SHP77 (cell line): ENCODE measurements at places on chromosomes 1 and 21.

DNA sequence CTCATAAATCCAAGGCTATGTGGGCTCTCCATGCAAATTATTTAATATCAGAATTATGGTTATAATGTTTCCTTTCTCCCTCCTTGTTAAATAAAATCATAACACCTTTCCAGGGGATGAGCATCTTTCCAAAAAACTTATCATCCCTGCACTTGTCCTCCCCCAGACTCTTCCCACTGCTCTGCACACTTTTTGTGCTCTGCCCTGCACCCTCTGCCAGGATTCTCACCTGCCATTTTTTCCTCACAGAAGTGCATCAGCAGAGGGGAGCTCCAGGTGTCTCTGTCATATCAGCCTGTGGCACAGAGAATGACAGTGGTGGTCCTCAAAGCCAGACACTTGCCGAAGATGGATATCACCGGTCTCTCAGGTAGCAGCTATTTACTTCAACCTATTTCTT is 20.9 kb downstream of the SYT11 start:
- no peak for DNase-seq

- DNase-seq: no peak
Measured at GRCh38 chr1:38166461-38166860, 119.9 kb upstream of the POU3F1 start.

DNA sequence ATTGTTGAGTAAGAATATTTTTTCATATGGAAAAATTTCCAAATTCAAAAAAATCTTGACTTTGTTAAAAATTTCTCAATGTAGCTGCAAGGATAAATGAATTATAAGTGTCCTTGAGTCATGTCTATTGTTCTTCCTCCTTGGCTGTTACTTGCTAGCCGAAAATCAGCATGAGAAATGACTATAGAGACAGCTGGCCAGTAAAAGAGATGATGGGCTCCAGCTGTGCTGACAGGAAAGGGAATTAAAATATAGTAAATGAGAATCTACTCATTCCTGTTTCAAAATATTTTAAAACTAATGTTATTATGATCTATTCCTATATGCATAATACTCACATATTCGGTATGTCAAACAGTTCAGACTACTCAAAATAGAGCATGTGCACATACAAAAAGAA is 1292.6 kb downstream of the BRINP3 start:
- no peak for DNase-seq

GRCh38 chr1:46735708-46736324 is 16.9 kb upstream of the EFCAB14 start:
- no peak for DNase-seq

DNA sequence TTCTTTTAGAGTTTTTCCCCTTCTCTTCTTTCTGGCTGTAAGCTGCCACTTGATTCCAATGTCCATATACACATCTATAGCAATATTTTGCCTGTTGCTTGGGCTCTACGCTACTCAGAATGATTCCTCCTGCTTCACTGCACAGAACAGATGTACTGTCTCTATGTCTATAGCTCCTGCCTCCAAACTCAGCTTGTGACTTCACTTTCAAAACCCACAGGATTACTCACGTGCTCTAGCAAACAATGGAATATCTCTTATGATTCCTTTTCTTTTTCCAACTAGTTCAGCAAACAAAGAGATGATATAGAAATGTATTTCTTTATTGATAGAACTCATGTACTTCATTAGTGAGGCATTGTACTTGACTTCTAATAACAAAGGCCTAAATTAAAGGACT is 80.5 kb upstream of the SOX13 start:
- DNase-seq: no peak
